ENCODE measurements at places on chromosomes 1 and 21.

DNA sequence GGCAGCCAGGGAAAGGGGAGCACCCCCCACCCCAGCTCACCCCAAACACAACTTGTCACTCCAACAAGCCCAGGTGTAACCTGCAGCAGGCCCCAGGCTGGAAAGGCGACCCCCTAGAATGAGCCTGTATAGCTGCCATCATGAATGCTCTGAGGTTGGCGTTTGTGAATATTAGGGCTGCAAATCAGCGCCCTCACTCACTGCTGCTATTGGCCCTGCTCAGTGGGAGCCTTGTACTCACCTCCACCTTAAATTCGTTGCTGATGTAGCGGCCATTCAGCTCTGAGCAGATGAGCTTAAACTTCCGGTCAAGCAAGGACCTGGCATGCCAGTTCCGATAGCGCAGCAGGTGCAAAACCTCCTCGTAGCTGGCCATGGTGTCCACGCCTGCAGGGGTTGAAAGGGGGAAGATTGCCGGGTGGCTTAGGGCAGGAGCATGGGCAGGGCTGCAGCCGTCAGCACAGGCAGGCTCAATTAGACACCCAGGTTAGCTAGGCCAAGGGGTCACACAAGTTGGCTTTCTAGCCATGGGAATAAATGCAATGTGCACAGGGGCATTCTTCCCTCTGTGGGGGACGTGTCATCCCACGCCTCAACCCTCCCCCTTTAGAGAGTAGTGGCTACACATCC is 81.7 kb downstream of the PIK3CD start:
- DNase-seq, result no peak

DNA sequence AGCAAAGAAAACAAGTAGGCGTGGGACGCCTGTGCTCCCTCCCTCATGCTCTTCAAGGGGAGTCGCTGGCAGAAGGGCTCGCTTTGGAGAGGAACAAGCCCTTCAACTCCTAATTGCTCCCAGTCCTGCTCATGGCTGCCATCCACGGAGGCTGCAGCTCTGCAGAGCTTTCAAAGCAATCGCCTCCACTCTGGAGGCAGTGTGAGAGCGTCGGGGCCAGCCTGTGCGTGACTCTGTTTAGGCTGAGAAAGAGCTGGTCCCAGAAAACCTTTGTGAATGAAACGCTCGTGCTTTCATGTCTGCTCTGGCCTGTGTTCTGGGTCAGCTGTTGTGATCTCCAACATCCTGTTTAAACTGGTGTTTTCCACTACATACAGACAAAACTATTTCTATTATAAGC is 23.9 kb upstream of the RUNX1 start:
- DNase-seq, result no peak

DNA sequence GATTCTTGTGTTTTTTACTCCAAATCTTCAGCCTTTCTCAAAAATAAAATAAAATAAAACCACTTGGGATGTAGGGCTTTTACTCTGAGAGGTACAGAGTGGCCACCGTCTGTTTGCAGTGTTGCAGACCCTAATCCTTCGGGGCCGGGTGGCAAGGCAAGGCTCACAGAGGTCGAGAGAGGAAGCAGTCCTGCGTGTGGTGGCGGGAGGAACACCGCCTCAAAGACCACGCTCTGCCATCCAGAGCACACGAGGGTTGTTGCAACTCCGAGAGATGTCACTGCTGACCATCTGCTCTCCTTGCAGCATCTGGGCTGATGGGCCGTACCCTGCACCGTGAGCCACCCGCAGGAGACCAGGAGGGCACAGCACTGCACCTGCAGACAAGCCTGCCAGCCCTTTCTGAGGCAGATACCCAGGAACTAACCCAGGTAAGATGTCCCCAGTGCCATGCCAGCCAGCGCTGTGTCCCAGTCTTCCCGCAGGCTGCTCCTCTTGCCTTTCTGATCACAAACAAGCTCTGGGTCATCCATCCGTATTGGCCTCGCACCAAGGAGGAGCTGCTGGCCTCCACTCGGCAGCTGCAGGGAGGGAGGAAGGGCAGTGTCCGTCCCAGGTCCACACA is 31.5 kb downstream of the SNAP47 start:
- DNase-seq, result no peak

GRCh38 chr1:153991151-153991630 is 629 bp downstream of the RPS27 start:
- DNase-seq, result no peak

DNA sequence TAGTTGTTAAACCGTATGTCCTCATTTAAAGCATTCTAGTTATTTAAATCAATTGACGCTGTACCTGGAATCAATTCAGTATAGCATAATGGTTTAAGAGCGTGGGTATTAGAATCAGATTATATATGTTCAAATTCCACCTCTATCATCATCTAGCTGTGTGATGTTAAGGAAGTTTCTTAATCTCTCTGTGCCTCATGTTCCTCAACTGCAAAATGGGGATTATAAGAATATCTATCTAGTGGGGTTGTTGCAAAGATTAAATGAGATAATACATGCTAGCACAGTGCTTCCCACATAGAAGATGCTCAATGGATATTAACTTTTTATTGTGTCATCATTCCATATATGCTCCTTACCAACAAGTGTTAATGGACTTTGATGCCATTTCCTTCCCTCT is 16.0 kb downstream of the MIXL1 start:
- DNase-seq, result no peak

- no peak for DNase-seq
Measured at GRCh38 chr1:30974536-30974935, 66.0 kb upstream of the SDC3 start.

DNA sequence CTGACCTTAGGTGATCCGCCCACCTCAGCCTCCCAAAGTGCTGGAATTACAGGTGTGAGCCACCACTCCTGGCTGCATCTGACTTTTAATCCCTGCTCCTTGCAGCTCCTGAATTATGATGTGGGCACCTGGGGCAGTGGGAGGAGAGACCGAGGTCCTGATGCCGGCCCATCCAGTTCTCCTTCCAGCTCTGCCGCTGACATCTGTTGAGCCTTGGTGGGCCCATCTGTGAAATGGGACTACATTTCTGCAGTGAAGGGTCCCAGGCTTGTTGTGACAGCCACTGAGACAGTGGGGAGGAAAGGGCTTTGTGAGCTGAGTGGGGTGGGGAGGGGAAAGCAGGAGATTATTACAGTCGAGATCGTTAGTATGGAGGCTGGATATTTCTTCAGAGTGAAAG is 11.8 kb downstream of the PLA2G2F start:
- no peak for DNase-seq

DNA sequence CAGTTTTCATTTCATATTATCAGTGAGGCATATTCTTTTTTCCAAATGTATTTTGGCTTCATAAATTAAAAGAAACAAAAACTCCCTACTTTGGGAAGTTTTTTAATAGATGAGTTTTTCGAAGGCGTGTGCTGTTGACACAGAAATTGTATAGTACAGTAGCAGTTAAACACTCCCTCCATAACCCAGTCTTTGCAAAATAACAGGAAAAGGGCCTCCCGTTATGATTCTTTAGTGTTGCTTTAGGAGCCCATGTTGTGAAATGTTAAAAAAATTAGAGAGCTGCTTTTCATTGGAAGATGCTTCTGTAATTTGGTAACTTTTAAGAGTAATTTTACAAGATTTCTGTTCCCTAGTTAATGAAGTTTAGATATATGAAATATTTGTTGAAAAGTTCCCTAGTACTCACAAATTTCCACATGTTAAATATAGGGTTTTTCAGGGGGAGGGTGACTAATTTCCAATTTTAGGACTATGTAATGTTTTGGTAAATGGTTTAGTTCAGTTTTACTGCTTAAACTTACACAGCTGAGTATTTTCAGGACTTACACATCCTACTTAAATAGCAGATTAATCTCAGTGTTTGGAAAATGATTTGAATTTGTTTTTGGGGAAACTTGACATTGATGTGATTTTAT is 2.0 kb downstream of the CAMSAP2 start:
- DNase-seq, result no peak

DNA sequence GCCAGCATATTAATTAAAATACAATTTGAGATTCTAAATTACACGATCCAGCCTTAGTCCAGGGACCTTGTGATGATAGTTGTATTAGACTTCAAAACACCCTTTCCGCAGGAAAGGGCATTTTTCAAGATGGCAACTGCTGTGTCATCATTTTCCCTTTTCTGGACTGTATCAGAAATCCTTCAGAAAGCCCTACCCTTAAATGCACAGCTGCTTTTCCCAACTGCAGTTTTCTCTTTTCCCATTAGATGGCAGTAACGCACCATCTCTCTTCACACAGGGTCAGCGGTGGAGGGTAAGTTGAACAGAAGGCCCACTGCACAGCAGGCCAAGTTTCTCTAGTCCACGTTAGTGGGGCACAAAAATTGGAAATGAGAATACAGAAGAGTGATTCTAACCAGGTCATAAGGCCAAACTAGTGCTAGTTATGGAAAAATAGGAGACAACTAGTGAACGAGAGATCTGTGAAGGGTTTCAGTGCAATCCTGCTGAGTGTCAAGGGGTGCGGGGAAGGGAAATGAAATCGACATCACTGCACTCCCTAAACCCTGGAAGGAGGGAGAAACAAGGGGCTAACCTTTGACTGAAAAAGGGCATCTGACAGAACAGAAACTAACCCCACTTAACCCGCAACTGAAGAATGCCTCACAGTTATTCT is 22.1 kb upstream of the TDRD10 start:
- peak; percentile 60 for DNase-seq

- no peak for DNase-seq
Measured at GRCh38 chr1:16064536-16065268, 8.7 kb downstream of the FAM131C start.

DNA sequence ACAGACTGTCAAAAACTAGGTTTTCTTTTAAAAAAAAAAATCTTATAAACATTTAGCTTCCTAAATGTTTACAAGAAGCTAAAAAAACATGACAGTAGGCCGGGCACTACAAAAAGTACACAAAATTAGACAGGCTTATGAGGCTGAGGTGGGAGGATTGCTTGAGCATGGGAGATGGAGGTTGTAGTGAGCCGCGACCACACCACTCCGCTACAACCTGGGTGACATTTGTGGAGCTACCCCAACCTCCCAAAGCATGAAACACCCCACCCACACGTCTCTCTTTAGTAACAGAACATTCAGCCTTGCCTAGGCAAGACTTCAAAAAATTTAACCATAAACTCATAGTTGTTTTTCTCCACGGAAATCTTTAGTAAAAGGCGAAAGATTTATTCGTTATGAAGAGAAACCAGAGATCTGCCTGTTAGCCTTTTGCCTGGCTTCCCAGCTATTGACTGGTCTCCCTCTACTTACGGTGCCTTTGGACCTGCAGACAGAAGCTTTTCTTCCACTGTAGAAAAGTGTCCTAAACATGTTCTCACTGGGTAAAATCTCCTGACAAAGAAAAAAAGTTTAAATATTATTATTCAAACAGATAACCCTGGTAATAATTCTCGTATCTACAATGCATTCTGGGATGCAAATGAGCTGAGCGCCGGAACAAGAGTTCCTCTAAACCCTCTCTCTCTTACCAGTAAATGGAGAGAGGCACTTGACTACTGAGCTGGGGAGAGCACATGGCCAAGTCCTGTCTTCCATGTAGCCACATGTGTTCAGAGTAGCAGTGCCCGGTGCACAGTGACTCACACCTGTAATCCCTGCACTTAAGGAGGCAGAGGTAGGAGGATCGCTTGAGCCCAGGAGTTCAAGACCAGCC is 9.2 kb downstream of the RNU5D-1 start:
- DNase-seq, result peak; percentile 90

Measured in NCI-H1930 (cell line).